ENCODE measurements at places on chromosomes 1 and 21.

GRCh38 chr1:7458946-7459345 is 312.1 kb upstream of the VAMP3 start:
- no peak for DNase-seq

DNA sequence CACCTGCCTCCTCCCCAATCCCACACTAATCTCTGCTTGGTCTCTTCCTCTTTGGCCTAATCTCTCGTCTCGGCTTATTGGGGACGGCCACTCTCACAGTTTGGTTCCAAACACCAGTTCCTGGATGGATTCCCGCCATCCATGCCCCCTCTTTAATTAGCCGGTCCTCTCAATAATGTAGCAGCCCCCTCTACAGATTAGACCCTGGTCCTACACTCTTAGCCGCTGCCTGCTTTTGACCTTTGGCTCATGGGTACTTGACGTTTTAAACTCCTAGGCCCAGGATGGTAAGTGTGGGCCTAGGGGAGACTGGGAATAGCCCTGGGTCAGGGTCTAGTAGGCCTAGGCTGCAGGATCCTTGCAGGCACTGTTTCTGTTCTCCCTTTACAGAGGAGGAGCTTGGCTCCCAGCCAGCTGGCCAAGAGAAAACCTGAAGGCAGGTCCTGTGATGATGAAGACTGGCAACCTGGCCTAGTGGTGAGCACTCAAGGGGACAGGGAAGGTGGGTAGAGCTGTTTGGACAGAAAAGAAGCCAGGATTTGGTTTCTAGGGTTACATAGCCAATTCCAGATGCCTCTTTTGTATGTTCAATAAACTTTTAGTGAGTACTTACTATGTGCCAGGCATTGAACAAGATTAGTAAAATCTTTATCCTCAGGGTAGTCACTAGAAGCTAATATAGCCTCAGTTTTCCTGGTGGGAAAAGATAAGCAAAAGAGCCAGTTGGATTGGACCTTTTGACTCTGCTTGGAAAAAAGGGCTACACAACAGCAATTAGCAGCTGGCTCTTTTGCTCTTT is 758 bp downstream of the RAD54L start:
- no peak for DNase-seq

GRCh38 chr1:154481053-154481452 is 21.0 kb upstream of the TDRD10 start:
- no peak for DNase-seq

GRCh38 chr1:1536938-1537546 is 3.4 kb downstream of the TMEM240 start:
- no peak for DNase-seq

- DNase-seq = no peak
These were observed 5.3 kb upstream of the ECE1 start for GRCh38 chr1:21295545-21295944.

- peak; percentile 56 for DNase-seq
These were observed 123.2 kb downstream of the NR5A2 start for GRCh38 chr1:200150721-200151120.

DNA sequence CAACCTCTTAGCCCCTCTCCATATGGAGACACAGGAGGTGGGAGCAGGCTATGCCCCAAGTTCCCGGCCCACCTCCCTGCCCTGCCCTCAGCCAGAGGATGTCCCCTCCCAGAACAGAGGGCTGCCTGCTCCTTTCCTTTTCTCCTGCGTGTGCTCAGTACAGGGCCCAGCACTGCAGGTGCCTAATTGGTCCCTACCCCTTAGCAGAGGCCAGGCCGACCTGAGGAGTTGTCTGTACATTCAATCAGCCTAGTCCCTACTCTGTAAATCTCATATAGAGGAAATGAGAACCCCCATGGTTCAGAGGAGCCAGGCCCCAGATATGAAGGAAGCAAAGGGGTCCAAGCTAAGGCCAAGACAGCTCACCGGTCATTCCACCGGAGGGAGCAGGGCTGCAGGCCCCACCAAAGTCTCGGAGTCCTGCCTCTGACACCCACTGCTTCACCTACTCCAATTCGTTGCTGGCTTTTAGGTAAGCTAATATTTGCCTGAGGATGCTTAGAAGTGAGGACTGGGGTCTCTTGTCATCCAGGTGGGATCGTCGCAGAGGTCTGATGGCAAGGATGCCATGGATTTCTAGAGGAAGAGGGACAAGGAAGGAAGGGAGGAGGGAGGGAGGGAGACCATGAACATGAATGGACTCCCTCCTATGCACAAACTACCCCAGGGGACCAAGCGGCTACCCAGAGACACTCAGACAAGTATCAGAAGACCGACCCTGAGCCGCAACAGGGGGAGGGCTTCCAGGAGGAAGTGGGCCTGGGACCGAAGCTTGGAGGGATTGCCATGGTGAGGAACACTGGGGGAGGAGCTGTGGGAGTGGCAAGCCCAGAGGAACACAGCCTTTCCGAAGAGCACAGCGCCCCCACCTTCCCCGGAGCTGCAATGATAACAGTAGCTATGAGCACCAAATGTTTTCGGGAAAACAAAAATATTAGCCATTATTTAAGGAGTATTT is 30.4 kb upstream of the FOXO6 start:
- DNase-seq = no peak

DNA sequence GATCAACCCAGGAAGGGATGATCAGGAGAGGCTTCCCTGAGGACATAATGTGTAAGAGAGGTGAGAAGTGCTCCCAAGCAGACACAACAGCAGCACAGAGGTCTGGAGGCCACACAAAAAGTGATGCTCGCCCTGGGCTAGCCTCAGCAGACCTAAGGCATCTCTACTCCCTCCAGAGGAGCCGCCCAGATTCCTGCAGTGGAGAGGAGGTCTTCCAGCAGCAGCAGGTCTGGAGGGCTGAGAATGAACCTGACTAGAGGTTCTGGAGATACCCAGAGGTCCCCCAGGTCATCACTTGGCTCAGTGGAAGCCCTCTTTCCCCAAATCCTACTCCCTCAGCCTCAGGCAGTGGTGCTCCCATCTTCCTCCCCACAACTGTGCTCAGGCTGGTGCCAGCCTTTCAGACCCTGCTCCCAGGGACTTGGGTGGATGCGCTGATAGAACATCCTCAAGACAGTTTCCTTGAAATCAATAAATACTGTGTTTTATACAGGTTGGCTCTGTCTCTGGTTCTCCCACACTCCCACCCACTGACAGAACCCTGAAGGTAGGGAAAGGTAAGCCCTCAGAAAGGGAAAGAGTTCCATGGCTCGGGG is 5.0 kb downstream of the GJB3 start:
- no peak for DNase-seq

- no peak for DNase-seq
These were observed 33.6 kb downstream of the WNT2B start for GRCh38 chr1:112542206-112542973.
